ENCODE measurements at places on chromosomes 13 and 19.

DNA sequence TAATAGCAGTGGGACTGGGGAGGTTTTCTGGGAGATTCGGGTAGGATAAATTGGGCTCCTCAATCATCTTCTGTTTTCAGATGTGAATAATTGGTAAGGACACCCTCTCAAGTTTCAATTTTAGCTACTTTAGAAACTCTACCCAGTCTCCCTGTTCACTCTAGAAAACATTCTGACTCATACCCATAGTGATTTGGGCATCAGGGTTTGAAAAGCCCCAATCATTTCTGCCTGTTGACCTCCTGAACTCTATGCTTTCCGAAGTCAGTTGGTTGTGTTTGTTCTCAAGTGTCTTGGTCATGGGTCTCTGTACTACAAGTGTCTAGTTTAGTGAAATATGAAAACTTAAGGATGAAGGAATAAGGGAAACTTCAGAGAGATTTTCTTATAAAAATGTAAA, 911.3 kb upstream of the GPC6 start:
- DNase-seq = no peak

GRCh38 chr13:76656056-76656455, 230.1 kb downstream of the KCTD12 start:
- no peak for DNase-seq

- no peak for DNase-seq
Measured at GRCh38 chr13:77349365-77349764, 22.5 kb upstream of the MYCBP2 start.

GRCh38 chr19:47973529-47973928, 18.4 kb downstream of the BSPH1 start:
- no peak for DNase-seq
